Body of pancreas (tissue), 4 donors: ENCODE measurements at places on chromosomes 3 and 15.

DNA sequence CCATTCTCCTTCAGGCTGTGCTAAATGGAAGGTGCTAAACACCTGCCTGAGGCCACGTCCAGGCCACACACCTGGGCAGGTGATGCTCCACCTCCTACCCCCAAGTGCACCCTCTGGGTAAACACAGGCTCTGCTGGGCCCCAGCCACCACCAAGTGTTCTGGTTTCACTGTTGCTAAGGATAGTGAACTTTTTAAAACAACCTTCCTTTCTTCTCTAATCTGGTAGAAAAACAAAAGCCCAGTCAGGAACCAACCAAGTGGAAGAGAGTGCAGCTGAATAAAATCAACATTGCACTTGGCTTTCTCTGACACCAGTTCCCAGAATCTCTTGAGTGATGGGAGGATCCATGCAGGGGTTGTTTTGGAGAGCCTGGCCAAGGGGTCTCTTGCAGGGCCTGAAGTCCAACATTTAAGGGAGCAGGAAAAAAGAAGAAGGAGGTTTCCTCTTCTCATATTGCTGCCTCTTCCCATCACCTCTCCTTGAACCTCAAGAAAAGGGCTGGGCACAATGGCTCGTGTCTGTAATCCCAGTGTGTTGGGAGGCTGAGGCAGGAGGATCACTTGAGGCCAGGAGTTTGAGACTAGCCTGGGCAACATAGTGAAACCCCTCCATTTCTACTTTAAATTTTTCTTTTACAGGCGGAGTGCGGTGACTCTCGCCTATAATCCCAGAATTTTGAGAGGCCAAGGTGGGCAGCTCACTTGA lies 26.2 kb upstream of the ATP13A3 start:
- no peak for DNase-seq

DNA sequence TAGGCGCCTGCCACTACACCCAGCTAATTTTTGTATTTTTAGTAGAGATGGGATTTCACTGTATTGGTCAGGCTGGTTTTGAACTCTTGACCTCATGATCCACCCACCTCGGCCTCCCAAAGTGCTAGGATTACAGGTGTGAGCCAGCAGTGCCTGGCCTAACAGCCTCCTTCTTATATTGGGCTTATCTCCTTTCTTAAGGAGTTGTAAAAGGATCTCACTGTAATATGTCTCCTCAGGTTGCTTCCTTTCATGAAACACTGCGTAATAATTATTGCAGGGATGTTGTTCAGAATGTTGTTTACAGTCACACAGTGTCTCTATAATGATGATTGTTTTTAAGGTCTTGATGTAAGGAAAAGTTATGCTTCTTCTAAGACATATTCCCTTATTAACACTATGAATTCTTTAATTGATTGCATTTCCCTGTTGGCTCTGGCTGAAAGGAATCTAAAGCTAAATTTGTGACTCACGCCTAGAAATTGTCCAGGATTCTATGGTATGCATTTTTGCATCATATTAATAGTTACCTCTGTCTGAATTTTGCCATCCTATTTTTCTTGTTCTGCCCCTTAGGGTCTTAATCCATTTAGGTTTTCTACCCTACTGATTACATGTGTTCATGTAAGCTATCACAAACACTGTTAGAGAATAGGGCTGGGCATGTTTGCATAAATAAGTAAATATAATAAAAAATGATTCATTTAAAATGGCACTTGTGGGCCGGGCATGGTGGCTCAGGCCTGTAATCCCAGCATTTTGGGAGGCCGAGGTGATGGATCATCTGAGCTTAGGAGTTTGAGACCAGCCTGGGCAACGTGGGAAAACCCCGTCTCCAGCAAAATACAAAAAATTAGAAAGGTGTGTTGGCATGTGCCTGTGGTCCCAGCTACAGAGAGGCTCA lies 24.5 kb upstream of the RNF111 start:
- no peak for DNase-seq

DNA sequence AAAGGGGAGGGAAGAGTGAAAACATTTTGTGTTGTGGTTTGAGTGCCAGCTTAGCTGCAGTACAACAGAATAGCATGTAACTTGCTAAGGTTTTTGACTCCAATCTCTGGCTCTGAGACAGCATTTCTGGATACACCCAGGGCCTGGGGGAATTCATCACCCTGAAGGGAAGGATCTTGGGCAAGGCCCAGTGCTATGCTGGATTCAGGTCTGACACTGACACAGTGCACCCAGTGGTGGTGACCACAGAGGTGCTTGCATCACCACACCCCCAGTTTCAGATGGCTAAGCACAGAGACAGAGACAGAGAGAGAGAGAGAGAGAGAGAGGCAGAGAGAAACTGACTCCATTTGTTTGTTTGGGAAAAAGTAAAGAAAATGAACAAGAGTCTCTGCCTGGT lies 74.1 kb upstream of the KBTBD8 start:
- no peak for DNase-seq

DNA sequence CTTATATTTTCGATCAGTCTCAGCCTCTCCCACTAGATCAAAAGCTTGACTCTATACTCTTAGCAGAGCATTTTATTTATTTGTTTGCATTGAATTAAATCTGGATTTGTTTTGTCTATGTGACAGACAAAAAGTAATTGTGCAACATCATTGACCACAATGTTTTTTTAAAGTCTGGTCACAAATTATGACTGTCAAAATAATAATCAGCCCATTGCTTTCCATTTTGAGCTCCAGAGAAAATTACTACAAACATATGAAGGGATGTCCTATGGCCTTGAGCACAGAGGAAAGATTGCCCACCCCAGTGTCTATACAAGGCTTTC lies 82.3 kb downstream of the FSIP1 start:
- no peak for DNase-seq

GRCh38 chr15:84721371-84721770 lies 5.4 kb upstream of the SEC11A start:
- DNase-seq, result no peak
